ENCODE measurements at places on chromosomes 3 and 15.

- DNase-seq = no peak
Measured at GRCh38 chr3:194265996-194266964, 84.8 kb downstream of the CPN2 start.

DNA sequence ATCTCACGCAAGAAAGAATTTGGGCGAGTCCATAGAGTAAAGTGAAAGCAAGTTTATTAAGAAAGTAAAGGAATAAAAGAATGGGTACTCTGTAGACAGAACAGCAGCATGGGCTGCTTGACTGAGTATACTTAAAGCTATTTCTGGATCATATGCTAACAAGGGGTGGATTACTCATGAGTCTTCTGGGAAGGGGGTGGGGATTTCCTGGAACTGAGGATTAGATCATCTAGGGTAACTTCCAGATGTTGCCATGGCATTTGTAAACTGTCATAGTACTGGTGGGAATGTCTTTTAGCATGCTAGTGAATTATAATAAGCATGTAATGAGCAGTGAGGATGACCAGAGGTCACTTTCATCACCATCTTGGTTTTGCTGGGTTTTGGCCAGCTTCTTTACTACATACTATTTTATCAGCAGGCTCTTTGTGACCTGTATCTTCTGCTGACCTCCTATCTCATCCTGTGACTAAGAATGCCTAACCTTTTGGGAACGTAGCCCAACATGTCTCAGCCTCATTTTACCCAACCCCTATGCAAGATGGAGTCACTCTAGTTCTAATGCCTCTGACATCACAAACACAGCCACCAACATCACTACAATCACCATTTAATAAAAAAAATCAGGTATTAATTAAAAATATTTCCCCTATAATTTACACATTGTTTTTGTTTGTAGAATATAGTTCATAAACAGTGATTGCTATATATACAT is 890.7 kb upstream of the EPHA6 start:
- DNase-seq = peak; percentile 89

DNA sequence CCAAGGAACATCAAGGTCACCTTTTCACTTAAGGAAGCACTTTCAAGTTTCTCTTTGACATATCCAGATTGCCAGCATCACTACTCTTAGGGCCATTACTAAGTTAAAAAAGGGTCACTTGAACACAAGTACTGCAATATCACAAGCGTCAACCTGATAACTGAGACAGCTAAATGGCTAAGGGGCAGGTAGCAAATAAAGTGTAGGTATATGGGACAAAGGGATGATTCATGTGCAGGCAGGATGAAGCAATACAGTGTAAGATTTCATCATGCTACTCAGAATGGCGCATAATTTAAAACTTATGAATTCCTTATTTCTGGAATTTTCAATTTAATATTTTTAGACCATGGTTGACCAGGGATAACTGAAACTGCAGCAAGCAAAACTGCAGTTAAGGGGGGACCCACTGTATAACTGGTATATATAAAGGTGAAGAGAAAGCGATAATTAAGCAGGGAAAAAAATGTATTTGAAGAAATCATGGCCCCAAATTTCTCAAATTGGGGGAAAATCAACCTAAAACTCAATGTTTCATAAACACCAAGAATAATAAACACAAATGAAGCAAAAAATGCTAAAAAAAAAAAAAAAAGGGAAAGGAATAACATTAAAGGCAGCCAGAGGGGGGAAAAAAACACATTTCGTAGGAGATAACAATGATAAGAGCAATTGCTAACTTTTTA is 13.1 kb downstream of the CCR1 start:
- DNase-seq = no peak

- no peak for DNase-seq
Measured at GRCh38 chr3:187827723-187828122, 82.5 kb upstream of the BCL6 start.

DNA sequence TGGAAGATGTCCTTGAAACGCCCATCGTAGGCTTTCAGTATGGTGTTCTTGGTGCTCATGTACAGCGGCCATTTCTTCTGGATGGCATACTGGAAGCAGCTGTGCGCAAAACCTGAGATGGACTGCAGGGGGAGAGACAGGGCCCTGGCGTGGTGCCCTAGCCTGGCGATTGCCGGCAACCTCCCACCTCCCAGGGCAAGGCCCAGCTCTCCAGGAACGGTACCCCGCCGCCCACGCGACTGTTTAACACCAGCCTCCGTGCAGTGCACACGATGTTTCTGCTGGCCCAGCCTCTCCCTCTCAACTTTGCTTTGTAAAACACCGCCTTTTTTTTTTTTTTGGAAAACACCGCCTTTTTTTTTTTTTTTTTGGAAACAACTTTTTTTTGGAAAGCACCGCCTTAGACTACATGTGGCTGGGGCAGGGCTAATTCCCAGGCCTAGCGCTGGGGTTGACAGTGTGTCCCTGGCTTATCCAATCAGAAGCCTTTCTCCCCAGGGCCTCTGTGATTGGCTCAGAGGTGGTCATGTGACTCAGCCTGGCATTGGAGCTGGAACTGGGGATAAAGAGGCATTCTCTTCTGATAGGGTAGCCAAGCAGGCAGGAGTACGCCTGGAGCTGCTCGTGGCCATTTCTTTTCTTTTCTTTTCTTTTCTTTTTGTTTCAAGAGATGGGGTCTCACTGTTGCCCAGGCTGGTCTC is 14.7 kb downstream of the IDH2 start:
- no peak for DNase-seq

DNA sequence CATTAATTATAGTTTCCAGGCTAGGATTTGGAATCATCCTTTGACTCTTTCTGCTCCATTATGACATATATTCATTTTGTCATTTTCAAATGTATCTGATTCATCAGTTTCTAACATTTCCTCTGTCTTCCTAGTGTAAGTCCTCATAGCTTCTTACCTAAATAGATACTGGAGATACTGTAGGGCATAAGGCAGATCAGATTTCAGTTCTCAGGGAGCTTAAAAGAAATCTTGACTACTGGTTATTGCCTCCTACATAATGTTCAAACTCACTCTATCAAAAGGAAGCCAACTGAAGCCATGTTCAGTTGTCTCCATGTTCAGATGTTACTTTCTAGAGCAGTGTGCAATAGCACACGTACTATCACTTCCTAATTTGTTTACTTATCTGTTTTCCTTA is 29.6 kb upstream of the CTDSPL2 start:
- DNase-seq = no peak
